ENCODE measurements at places on chromosomes 6 and 20.
A peak's percentile ranks its signal among the peaks of the same experiment; 100 is the strongest.

GRCh38 chr6:167759912-167760311 is 66.8 kb upstream of the AFDN start:
- DNase-seq: no peak

DNA sequence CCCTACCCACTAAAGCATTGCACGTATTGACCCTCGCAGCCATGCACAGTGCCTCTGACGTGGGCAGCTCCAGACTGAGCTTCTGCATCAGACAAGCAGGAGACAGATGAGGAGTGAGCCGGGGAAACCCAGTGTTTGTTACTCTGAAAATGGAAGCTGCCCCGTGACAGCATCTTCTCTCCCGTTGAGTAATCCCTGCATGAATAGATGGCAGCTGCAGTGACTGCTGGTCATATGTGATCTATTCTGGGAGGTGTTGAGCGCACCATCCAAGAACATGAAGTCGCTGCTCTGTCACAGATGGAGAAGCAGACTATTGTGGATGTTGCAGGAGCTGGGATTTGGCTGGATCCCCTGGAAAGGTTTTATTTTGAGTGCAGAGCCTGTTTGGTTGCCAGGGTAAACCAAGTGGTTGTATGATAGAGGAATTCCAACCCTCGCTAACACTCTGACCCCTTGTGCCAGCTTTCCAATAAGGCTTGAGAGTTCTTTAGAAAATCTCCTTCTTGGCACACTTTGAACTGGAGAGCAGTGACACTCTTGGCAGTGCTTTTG is 242.2 kb downstream of the NRN1 start:
- no peak for DNase-seq

- DNase-seq: no peak
Measured at GRCh38 chr20:40046703-40047102, 642.3 kb downstream of the MAFB start.

- no peak for DNase-seq
Measured at GRCh38 chr6:31676322-31676903, 4.5 kb downstream of the LY6G5C start.

- no peak for DNase-seq
Measured at GRCh38 chr6:52087498-52087999, at the start of gene PKHD1. TSS of gene PKHD1 (minus strand) at chr6:52087613. CDS start at chr6:52084933, 2,680 bp downstream.

GRCh38 chr6:28349344-28349891 is 329 bp upstream of the ZKSCAN3 start:
- no peak for DNase-seq

DNA sequence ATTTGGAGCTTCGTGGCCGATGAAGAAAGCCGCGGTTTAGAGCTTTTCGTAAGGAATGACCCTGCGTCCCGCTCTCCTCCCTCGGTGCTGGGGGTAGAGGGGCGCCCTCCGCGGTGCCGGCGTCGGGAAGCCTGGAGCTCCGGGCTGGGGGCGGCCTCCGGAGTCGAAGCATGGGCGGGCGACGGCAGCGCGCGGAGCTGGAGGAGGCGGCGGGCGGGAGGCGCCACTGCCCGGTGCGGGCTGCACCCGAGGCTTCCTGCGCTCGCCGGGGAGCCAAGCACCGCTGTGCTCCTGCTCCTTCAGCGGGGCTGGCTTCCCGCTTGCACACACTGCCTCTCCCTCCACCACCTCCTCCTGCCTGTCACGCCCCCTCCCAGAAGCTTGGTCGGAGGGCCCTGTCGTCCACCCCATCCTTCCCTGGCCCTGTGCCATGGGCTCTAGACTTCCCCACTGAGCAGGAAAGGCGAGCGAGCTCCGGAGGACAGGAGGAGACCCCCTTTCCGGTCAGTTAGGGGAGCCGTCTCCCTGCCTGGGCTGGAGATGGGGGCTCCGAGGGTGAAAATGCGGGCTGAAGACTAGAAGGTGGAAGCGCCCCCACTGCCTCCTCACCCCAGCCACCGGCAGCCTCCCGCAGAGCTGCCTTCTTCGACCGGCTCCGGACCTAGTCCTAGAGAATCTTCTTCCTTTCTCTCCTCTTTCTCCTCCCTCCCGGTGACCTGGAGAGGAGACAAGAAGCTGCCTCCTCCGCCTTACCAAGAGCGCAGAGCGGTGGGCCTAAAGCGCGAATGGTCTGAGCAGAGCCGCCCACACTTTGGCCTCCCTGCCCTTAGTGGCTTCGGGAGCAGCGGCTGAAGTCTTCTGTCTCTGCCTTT is 1.8 kb downstream of the CDH4 start:
- no peak for DNase-seq

- no peak for DNase-seq
Measured at GRCh38 chr6:153032255-153032882, 29.9 kb upstream of the MTRF1L start.

GRCh38 chr6:181049-181654 is 111.1 kb upstream of the DUSP22 start:
- DNase-seq: no peak

GRCh38 chr20:53869466-53870258 is 200.7 kb downstream of the BCAS1 start:
- DNase-seq: peak; percentile 64

- DNase-seq: no peak
Measured at GRCh38 chr6:112269979-112270566, 15.7 kb upstream of the LAMA4 start.

GRCh38 chr6:6717953-6718352 is 129.4 kb downstream of the LY86 start:
- no peak for DNase-seq

GRCh38 chr6:168278904-168279303 is 40.7 kb downstream of the DACT2 start:
- DNase-seq: no peak

- no peak for DNase-seq
Measured at GRCh38 chr20:39524371-39524911, 562.3 kb downstream of the DHX35 start.

DNA sequence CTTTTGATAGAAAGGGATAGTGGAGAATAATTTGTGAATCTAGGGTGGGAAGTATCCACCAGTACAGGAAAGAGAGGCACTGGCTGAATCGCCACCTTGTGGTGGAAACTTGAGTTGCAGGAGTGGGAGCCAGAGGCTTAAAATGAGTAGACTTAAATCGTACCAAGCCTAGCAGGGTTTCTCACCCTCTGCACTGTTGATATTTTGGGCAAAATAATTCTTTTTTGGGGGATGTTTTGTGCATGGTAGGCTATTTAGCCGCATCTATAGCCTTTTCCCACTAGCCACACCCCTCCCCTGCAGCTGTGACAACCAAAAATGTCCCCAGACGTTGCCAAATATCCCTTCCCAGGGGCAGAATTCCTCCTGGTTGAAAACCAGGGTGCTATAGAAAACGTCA is 119.1 kb downstream of the DHX35 start:
- peak; percentile 81 for DNase-seq

DNA sequence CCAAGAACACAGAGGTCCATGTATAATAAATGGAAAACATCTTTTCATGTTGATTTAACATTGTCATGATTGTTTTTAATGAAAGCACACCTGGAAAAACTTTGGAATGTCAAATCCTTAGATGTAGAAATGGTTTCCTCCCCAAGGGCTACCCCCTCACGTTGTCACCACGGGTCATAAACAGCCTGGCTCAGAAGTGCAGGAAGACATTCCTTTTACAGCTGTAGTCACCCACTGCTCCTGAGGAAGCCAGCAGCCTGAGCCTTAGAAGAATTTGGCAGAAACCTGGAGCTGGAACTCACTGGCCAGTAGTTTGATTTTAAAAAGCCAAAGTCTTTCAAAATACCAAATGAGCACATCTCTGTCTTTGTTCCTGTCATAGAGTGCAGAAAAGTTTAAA is 23.7 kb downstream of the ADGRF5 start:
- no peak for DNase-seq

- no peak for DNase-seq
Measured at GRCh38 chr6:13762611-13763441, 51.2 kb upstream of the RANBP9 start.

- no peak for DNase-seq
Measured at GRCh38 chr6:167045828-167046580, 46.8 kb downstream of the CEP43 start.

DNA sequence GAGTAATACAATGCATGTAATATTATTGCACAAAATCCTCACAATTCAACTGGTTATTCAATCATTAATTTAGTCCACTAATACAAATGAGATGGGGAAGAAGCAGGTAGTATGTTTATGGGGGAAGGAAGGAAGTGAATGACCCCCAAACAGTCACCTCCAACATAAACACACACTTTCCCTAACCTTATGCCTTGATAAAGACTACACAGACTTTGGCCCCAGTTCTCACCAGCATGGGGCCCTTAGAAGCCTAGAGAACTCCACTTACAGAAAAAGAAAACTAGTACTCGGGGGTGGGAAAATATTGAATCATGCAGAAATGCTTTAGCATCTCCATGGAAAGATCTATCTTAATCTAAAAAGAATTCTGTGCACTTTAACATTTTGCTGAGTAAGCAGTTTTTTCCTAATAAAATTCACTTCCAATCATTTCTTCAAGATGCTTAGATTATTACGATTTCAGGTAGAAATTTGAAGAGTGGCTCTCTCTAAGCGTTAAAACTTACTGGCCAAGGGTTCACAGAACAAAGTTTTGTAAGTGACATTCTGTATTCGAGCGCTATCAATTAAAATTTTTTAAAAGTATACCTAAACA is 18.8 kb downstream of the ARHGAP18 start:
- DNase-seq: no peak

DNA sequence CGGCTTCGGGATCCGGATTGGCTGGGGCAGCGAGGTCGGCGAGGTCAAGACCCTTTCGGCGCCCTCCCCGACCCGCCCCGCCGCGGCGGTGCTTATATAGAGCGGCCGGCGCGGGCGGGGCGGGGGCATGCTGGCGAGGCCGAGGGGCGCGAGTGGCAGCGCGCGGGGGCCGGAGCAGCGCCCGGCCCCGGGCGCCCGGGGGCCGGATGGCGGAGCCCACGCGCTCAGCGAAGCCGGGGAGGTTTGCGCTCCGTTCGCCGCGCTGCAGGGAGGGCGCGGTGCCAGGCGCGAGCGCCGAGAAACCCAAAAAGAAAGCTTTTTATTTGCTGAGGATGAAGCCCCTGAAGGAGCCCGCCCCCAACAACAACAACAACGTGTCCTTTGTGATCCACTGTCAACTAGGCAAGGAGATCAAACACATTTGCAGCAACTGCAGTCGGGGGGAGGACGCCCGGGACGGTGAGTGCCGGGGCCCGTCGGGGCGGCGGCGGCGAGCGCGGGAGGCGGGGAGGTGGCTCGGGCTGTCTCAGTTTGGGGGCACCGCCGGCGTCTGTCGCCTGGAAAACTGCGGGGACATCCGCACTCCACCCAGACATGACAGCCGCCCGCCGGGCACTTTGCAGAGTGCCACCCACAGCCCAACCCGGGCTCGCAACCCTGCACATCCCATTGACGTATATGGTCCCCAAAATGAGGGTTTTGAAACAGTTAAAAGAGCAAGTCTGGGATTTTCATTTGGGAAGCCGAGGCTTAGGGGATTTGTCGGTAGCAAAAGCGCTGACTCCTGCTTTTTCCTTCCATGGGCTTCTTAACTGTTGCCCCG is 297.3 kb downstream of the PHACTR1 start:
- no peak for DNase-seq

DNA sequence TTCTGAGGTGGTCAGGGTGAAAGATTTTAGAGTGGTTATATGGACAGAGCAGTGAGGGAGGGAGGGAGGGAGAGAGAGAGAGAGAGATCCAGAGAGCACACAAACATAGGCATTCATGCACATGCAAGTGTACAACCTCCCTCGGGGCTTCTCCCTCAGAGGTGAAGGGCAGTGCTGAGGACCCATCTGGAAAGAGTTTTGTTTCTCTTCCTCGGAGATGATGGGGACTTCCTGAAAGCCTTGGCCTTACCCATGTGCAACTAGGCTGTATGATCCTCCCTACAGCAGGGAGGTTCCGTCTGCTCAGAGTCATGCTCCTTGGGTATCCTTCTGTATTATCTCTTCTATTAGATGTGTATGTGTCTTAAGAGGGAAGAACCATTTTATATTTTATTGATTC is 21.4 kb upstream of the TSPYL1 start:
- DNase-seq: no peak

DNA sequence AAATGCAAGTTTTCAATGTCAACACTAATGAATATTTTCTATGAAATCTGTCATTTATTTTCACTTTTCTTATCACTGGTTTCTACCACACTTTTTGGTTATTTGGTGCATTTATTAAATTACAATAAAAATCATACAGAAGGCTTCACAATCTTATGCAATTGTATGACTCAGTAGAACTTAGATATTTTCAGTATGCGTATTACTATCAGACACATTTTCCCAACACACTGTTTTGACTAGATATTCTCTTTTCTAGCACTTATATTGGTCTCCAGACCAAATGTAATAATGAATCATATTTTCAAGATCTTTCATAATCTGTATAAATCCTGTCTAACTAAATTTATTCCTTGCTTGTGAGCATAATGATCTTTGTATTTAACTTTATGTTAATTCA is 74.1 kb downstream of the FAM83B start:
- DNase-seq: no peak

- no peak for DNase-seq
Measured at GRCh38 chr20:32822225-32822624, 2.5 kb downstream of the MAPRE1 start.

- no peak for DNase-seq
Measured at GRCh38 chr20:7346562-7346961, 579.1 kb downstream of the BMP2 start.

DNA sequence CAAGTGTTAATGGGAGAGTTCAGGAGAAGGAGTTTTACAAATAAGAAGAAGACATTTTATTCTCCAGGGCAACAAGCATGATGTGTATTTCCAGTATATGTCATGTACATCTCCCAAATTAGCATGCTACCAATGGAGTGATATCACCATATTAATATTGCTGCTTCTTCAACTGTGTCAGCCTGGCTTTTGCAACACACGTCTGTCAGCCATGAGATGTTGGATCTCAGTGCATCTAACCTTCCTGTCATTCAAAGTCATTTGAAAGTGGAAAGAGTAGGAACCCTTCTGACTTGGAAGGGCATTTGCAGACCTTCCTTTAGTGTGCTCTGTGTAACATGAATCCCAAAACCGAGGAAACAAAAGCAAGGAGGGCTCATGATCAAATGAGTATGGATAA is 284.1 kb downstream of the ZNF217 start:
- DNase-seq: no peak

- DNase-seq: no peak
Measured at GRCh38 chr6:137133122-137133521, 40.3 kb downstream of the IL22RA2 start.

DNA sequence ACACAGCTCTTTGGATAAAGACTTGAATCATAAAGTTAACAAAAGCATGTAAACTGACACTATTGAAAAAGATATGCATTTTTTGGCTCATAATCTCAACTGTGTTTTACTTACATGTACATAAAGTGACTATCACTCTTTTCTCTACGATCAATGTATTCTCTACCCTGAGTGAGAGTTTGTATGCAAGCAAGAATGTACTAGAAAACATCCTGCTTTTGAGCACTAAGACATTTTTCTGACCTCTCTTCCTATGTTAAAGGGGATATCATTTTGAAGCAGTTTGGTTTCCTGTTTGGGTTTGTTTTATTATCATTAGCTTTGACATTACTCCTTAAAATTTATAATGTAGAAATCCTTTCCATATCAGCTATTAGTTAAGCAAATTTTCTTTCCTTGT is 910.8 kb downstream of the C6orf118 start:
- no peak for DNase-seq

DNA sequence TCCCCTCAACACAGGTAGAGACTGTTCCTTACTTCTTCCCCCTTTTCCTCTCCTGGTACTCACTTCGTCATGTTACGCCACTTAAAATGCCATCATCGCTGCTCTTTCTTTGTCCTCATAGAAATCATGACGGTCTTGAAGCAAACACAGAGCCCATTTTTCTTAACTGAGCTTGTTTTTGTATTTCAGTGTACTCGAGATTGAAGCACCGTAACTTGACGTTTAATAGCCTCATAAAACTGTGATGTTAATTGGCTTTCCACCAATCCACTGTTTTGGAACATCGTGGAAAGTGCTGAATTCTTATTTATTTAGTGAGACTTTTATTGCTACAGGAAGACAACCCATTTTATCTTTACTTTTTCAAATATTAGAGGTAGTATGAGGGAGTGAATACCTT is 38.7 kb downstream of the DUSP22 start:
- no peak for DNase-seq
